ENCODE measurements at places on chromosomes 5 and 9.

DNA sequence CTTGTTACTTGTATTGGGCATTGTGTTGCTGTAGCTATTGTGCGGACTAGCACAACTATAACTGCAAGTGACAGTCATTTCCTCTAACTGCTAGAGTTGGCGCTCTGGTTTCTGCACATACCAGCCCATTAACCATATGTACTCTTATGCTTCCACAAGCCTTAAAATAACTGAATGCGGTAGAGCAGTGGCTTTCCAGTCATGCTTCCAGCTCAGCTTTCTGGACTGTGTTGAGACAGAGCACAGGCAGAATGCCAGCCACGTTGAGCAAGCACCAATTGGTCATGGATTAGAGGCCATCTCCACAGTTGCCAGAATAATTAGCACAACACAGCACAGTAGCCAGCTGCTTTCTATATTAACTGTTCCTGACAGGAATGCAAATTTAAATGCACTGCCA lies 12.2 kb downstream of the INVS start:
- DNase-seq: no peak

- DNase-seq: no peak
Measured at GRCh38 chr5:175216991-175217390, 227.0 kb downstream of the DRD1 start.

DNA sequence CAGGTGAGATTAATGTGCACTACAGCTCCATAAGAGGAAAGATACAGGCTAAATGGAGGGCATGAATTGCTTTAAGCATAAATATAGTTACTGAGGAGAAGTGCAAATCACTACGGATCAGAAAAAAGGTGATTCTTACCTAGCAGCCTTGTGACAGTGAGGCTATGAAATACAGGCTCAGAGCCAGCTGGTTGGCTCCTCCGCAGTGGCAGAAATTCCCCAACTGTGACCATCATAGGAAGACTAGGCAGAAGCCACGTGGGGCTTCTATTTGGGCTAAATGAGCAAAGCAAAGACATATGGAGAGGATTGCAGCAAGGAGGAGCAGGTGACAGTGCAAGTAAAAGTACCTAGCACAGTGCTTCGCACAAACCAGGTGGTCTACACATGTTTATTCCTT lies 40.5 kb downstream of the CDO1 start:
- no peak for DNase-seq

DNA sequence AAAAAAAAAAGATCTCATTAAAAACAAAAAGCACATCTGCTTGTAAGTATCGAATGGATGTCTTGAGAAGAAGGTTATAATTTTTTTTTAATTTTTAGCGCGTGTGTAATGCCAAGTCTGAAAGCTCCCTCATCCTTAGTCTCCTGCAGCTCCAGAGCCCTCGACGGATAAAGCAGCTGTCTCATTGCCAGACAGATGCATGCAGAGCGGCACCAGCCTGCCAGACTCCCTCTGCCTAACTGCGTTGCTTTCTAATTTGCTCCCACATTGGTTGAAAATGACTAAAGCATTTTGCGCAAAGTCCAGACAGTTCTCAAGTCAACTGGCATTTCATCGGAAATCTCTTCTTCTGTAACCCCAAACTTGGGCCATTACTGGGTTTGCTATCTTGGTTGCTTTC lies 29.4 kb downstream of the OLFM1 start:
- no peak for DNase-seq

GRCh38 chr5:127561254-127561653 lies 43.8 kb downstream of the PRRC1 start:
- no peak for DNase-seq

- DNase-seq: no peak
Measured at GRCh38 chr9:89360465-89360864, 42.2 kb downstream of the SECISBP2 start.

- DNase-seq: no peak
Measured at GRCh38 chr9:130634801-130635200, 29.6 kb upstream of the PRDM12 start.

Measured in inflammatory macrophage treated with lipopolysaccharide for 1 hour (primary cell).